ENCODE measurements at places on chromosomes 5 and 9. TPM values are rescaled to one million over a fixed set of nuclear protein-coding genes. Genes with fewer than 3 reads are reported as not detected.

GRCh38 chr5:108141676-108142075 is 240.2 kb downstream of the FBXL17 start:
- DNase-seq = peak; percentile 16

DNA sequence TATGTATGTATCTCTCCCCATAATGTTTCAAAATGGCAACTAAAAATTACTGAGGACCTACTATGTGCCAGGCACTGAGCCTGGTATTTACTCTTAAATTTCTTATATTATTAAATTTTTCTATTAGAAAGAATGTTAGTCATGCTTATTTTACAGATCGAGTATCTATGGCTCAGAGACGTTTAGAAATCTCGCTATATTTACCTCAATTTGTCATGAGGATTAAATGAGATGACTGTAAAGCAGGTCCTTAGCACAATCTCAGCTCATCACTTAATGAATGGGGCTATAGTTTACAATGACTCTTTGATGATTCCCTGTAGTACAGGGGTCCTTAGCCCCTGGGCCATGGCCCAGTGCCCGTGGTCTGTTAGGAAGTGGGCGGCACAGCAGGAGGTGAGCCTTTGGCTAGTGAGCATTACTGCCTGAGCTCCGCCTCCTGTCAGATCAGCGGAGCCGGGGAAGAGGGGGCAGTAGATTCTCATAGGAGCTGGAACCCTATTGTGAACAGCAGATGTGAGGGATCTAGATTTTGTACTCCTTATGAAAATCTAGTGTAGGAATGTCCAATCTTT is 15.5 kb downstream of the ENC1 start:
- no peak for DNase-seq

DNA sequence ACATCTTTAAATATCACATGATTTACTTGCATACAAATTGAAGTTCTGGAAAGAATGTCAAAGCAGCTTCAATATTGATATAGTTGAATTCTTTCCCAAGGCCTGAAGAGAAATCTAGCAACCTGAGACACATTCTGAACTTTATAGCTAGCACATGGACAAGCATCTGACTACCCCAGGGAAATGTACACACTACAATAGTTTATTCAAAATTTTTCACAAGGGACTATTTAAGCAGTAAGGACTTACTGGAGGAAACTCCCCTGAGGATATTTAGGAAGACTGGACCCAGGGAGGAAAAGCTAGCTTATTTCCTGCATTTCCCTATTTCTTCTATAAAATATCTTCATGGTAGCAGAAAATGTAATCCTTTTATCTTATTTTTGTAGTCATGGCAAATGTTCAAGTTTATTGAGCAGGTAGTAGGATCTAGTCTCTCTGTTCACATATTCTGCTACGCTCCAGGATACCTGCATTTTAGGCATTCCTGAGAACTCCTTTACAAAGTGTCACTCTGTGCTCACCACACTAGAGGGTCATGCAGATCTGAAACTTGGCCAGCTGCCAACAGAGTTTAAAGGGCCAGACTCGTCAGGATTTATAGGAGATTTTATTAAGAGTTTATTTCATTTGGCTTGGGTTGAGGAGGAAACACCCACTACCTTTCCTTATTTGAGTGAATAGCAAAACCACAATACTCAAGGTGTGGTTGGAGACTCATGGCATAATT is 348.4 kb upstream of the FTMT start:
- DNase-seq = peak; percentile 4

Gene SYNPO
- total RNA-seq = 5.6 TPM

Data from M059J (cell line).